Activated CD4-positive, alpha-beta T cell treated with anti-CD3 and anti-CD28 coated beads, Interleukin-2, amount 50 U/mL, for 4 hours (primary cell): ENCODE measurements at places on chromosomes 3 and 15.

DNA sequence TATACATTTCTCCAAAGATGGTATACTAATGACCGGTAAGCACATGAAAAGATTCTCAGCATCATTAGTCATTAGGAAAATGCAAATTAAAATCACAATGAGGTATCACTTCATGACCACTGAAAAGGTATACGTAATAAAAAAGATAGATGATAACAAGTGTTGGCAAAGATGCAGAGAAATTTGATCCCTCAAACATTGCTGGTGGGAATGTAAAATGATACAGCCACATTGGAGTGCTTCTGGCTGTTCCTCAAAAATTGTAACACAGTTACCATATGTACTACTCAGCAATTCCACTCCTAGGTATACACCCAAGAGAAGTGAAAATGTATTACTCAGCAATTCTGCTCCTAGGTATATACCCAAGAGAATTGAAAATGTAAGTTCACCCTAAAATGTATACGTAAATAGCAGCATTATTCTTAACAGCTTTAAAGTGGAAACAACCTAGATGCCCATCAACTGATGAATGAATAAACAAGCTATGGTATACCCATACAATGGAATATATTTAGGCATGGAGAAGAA, 25.0 kb upstream of the KY start:
- DNase-seq, result no peak

DNA sequence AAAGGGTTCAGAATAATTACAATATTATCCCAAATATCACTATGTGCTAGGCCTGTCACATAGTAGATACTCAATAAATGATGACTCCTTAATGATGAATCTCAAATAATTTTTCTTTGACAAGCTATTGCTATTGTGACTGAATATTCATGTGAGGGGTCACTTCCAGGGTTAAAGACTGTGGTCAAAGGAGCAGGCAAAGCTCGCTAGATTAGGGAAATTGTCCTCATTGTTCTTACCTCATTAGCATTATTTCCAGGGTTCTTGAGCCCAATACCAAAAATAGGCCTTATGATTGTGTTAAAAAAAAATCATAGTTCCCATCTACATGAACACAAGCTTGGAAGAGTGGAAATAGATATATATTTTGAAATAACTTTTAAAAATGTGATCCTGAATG, 252.2 kb downstream of the GAP43 start:
- DNase-seq, result no peak

GRCh38 chr3:152355744-152356665, 87.3 kb downstream of the MBNL1 start:
- no peak for DNase-seq

DNA sequence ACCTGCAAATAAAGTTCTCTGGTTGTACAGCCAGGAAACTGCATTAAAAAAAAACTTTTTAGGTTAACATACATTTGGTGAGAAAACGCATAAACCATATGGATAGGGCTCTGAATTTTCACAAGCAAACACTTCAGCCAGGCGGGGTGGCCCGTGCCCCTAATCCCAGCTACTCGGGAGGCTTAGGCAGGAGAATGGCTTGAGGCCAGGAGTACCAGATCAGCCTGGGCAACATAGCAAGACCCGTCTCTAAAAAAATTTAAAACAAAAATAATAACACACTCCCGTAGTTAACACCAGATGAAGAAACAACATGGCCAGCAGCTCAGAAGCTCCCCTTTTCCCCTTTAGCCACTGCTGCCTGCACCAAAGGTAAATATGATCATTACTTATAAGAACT, 3.2 kb upstream of the RPL14 start:
- DNase-seq, result no peak

GRCh38 chr3:113254171-113254947, 43.0 kb downstream of the BOC start:
- no peak for DNase-seq

GRCh38 chr3:196987022-196987421, 18.4 kb upstream of the PIGZ start:
- DNase-seq, result no peak

DNA sequence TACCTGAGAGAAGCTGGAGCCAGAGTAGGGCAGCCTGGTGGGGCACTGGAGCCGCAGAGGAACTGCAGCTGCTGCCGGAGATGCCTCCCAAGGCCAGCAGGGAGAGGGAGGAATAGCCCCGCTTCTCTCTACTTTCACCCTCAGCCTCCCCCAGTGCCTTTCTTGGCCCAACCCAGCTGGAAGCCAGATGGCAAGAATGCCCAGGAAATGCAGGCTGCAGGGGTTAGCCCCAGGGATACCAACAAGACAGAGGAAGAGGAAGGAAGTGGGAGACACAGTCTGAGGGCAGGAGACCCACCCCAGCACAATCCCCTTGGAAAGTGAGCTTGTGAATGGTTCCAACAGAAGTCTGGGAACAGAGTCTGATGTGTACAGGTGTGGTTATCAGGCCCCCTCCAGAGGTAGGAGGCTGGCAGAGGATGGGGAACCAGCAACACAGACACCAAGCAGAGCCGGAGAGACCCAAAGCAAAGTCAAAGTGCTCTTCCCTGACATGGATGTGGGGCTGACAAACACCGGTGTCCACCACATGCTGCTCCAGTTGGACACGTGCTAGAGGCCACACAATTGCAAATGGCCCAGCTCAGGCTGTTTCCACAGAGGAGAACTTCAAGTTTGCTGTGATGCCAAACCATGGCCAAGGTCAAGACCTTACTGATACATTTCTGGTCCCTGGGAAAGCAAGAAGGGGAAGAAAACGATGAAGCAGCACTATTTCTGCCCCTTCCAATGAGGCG, 418.8 kb upstream of the PROK2 start:
- DNase-seq, result no peak

DNA sequence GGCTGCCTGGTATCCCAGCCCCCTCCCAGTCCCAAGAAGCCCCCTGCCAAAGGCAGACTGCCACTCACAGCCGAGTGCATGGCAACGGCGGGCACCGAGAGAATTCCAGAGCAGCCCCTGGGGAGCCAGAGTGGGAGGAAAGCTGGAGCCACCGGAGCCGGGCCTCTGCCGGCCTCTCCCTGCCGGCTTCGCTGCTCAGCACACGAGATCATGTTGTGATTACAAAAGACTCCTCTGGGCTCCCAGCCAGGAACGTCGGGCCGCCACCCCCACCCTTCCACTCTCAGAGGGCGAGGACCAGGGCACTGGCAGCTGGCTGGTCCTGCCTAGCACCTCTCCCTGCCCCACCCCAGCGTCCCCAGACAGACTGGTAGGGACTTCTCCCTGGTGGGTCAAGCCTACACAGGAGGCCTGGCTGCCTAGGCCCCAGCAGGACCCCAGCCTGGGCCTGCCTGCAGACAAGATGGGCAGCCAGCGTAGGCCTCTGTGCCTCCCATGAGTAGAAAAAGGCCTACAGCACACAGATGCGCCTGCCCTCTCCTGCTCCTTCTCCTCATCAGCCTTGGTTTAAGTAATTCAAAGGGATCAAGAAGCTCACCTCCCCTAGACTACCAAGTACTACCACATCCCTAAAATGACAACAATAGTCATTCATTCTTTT, at the start of gene CCDC9B:
TSS of gene CCDC9B (minus strand) at position 200 of the 661 bp plus-strand sequence. CDS start at position 80, 120 bp downstream.
- no peak for DNase-seq

- no peak for DNase-seq
These were observed 2.3 kb downstream of the SH3BP5 start for GRCh38 chr3:15330031-15330596.

DNA sequence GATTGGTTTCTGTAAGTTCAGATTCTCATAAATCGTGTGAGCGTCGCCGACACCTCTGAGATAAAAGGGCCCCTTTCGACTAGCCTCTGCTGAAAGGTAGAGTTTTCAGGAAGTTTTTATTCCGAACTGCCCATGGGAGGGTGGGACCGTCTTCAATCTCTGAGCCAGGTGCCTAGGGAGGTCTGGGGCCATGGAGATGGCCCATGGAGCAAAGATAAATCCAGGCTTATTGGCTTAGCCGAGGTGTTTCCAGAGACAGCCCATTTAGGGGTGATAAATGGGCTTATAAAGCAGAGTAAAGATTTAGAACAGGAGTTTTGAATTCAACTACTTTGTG, 442 bp downstream of the QTRT2 start:
- DNase-seq, result no peak

DNA sequence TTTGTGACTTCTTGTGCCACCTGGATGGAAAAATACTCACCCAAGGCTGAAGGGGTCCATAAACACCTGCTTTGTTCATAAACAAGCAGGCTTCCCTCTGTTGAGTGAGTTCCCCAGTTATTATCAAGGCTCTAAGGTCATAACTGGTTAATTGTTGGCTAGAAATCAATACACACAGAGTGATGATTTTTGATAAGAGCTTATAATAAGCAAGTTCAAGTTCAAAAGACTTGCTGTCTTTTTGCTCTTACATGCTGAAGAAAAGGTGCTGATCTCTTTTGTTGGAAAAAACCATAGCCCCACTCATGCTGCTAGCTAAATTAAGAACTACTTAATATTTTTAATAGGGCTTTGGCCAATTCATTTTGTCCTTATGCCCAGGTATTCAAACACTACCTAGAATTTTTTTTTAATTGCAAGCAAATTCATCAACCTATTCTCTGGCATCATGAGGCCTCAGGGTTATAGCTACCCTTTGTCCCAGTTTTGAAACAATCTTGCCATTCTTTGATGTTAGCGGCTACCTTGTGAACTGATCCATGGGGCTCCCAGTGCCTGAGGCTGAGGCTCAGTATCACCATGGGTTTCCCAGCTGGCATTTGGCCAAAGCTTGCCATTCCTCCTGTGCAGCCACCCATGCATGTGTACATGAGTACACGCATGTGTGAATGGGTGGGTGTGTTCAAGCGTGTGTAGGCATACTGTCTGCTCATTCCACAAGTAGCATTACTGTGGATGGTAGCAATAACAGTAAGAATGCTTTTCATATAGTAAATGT, 127.6 kb upstream of the LPP start:
- no peak for DNase-seq

GRCh38 chr3:53286727-53287126, 30.9 kb upstream of the TKT start:
- no peak for DNase-seq
